ENCODE measurements at places on chromosomes 6 and 20.

- no peak for DNase-seq
These were observed 148.7 kb upstream of the C6orf118 start for GRCh38 chr6:165458134-165458533.

DNA sequence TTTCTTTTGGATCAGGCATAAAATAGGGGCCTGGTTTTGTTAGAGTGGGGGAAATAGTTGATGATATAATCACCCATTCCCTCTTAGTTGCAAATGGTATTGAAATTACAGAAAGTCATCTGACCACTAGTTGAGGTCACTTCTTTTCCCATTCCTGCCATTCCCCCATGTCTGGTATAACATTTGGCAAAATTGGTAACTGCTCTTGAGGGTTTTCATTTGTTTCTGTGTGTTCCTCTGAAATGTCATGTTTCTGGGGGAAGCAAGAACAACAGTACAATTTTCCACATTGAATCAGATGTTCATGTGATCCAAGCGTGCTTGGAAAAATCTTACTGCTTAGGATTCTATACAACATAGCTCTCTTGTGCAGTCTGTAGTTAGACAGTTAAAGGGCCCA, 7.3 kb downstream of the AIG1 start:
- no peak for DNase-seq

- DNase-seq = no peak
These were observed 5.9 kb downstream of the SMAP1 start for GRCh38 chr6:70673601-70674000.

DNA sequence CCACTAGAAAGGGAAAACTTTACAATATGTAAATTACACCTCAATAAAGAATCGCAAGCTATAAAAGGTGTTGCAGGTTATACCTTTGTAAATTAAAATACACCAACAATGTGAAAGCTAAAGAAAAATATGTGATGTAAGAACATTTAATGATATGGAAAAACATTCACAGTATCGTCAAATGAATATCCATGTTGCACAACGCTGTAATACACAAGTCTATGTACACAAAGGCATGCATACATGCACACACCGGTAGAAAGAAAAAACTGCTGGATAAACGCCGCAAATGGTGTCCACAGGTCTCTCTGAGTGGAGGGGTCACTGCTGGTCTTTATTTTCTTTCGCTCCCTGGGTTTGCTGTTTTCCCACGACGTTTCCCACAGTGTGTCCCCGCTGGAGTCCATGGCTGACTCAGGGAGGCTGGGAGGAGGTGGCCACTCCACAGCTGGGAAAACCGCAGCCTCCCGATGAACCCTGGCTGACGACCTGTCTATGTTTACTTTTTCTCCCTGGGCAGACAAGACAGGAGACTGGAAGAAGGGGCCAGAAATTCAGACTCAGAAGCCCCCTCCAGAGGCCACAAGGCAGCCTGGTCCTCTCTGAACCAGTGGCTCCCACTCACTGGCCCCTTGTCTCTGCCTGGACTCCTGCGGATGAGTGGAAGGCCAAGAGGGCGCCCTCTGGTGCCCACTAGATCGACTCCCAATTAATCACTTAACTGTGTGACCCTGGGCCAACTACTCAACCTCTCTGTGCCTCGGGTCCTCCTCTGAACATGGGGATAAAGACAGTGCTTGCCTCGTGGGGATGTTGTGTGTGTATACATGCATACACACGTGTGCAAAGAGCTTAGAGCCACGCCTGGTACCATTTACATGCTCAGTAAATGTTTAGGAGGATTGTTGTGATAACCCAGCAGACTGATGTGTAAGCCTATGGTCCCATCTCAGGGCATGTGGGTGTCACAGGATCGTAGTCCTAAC, 12.8 kb upstream of the BPI start:
- DNase-seq = no peak

DNA sequence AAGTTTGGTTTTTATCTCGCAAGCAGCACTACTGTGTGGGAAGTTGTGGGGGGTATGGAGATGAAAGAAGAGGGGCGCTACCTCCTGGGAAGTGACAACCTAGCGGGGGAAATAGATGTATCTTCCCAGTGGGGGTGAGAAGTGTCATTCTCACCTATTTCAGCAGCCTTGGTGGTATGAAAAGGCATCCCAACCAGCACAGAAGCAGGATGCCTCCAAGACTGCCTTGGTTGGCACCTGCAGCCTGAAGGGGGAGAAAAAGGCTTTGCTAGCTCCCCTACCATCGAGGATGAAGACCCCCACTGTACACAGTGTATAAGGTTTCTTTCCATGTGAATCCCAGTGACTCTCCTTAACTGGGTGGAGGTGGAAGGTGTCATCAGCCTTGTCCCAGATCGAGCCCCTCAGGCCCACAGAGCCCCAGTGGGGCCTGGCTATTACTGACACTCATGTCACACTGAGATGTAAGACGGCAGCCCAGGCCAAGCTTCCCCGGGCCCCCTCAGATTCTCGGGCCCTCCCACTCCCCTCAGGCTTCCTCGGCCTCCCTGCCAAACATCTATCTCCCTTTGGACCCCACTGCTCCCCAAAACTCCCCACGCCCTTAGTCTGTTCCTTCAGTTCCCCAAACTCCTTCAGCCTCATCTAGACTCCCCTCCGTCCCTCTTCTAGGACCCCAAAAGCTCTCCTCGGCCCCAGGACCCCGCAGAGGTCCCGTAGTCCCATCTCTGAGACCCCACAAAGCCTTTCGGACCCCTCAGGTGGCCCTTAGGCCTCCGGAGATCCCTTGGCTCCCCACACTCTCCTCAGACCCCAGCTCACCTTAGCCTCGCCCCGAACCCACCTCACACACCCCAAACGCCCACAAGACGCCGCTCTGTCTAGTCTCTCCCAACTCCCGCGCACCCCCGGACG, 688 bp downstream of the COMMD7 start:
- DNase-seq = no peak

GRCh38 chr6:16301511-16301910, 63.1 kb downstream of the GMPR start:
- DNase-seq = no peak

Measured in COR-L47 (cell line).